Activated CD8-positive, alpha-beta T cell treated with anti-CD3 and anti-CD28 coated beads, Interleukin-2, amount 10 ng/mL, durations not matched to agents 7 days and 5 days (primary cell): ENCODE measurements at places on chromosomes 6 and 20. TPM values are rescaled to one million over a fixed set of nuclear protein-coding genes. Genes with fewer than 3 reads are reported as not detected.

GRCh38 chr20:63645218-63645617 lies 8.0 kb downstream of the STMN3 start:
- DNase-seq: no peak

The WFDC10A gene
- not detected for total RNA-seq

DNA sequence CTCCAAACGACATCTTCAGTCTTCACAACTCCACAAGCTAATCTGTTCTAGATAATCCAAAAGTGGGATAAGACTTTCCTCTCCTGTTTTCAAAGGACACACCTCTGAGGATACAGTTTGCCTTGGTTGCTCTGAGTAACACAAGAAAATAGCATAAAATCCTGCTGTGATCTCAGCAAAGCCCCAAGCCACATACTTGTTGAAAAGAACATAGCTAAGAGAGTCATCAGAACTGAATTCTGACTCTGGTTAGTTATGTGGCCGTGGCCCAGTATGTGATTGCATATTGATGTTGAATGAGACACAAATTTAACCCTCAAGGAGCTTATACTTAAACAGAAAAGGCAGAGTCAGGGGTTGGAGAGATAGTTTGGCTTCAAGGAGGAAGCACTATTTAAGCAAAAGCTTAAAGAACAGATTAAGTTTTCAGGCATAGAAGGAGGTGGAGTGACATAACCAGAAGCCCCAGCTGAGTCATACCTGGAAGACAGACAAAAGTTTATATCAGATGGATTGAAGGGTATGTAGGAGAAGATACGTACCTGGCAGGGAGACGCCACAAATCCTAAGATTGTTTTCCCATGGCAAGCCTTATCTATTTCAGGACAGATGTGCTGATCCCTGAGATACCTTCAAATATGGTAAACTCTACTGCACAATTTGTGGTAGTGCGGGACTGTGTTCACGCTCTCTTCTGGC lies 41.2 kb downstream of the OPN5 start:
- no peak for DNase-seq

- DNase-seq: no peak
These were observed 6.0 kb upstream of the MRAP2 start for GRCh38 chr6:84027340-84028181.

- no peak for DNase-seq
These were observed 11.8 kb upstream of the THBD start for GRCh38 chr20:23061262-23061661.

DNA sequence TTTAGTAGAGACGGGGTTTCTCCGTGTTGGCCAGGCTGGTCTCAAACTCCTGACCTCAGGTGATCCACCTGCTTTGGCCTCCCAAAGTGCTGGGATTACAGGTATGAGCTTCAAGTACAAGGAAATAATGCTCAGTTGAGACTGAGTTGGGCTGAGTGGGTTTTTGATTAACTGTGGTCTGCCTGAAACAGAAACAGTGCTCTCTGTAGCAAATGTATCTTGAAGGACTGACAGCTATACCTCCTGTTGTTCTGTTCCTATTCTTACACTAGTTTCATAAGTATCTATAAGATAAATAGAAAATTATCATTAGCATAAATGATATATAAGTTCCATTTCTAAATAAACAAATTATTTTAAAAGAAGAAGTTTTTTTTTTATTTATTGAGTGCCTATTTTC lies 142.8 kb upstream of the PTPRK start:
- DNase-seq: no peak

The TM9SF4 gene
- total RNA-seq: 30.4 TPM

- no peak for DNase-seq
These were observed 11.7 kb downstream of the ARFGEF2 start for GRCh38 chr20:48933017-48933766.

The HSF2 gene
- total RNA-seq: 14.6 TPM

- no peak for DNase-seq
These were observed 217.0 kb upstream of the CST7 start for GRCh38 chr20:24732076-24732475.

The LRP11 gene
- 2.2 TPM for total RNA-seq

The METTL24 gene
- total RNA-seq: not detected

The SLX4IP gene
- total RNA-seq: 8.9 TPM

DNA sequence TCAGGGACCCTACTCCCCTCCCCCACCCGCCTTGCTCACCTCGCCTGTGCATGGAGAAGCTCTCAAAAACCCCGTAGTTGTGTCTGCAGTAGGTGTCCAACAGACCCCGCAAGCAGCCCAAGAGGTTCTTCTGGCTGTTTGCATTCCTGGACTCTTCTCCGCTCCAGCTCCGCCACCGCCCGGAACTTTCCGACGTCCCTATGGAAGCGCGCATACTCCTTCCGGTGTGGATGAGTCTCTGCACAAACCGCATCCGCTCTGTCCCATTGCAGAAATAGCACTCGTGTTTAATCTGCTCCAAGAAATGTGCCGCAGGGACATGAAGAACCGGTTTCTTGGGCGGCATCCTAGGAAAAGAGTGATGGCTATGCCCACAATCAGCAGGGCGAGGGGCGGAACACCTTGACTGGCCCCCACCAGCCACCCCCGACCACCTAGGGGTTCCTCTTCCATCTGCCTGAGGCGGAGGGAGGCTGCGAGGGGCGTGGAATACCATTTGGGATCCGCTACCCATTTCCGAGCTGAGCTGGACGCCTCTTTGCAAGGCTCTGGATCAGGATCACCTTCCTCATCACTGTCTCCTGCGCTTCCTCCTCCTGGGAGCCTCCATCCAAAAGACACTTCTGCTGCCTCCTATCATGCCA lies 20.2 kb downstream of the HLA-DRA start:
- no peak for DNase-seq

GRCh38 chr6:115945306-115945705 lies 115.4 kb downstream of the FRK start:
- DNase-seq: no peak

- no peak for DNase-seq
These were observed 137.0 kb upstream of the TNFAIP3 start for GRCh38 chr6:137729866-137730629.

The BPIFB1 gene
- total RNA-seq: not detected

- DNase-seq: no peak
These were observed 86.4 kb downstream of the FKBP5 start for GRCh38 chr6:35602133-35602946.

DNA sequence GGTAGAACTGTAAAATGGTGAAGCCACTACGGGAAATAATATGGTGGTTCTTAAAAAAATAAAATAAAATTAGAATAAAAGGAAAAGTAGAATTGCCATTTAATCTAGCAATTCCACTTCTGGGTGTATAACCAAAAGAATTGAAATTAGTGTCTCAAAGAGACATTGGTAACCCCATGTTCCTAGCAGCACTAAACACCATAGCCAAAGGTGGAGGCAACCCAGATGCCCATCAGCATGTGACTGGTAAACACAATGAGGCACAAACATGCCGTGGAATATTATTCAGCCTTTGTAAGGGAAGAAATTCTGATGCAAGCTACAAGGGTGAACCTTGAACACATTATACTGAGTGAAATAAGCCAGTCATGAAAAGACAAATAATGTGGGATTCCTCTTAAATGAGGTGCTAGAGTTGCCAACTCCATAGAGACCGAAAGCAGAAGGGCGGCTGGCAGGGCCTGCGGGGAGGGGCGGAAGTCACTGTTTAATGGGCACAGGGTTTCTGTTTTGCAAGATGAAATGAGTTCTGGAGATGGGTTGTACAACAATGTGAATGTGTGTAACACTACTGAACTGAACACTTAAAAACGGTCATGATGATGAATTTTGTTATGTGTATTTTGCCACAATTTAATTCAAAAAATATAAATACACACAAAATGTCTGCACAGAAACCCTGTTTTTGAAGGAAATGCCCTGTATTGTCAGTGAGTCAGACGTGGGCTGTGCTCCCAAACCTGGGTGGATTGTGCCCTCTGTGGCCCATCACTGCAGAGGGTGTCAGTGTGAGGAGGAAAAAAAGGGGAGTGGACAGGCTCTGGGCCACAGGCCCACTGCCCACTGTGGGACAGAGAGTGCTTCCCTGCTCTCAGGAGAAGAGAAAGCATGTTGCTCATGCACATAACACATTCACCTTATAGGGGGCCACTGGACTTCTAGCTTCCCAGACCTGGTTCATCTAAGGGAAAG lies 49.6 kb upstream of the CD93 start:
- no peak for DNase-seq

The TFAP2D gene
- total RNA-seq: not detected

The TBC1D20 gene
- 30.1 TPM for total RNA-seq

DNA sequence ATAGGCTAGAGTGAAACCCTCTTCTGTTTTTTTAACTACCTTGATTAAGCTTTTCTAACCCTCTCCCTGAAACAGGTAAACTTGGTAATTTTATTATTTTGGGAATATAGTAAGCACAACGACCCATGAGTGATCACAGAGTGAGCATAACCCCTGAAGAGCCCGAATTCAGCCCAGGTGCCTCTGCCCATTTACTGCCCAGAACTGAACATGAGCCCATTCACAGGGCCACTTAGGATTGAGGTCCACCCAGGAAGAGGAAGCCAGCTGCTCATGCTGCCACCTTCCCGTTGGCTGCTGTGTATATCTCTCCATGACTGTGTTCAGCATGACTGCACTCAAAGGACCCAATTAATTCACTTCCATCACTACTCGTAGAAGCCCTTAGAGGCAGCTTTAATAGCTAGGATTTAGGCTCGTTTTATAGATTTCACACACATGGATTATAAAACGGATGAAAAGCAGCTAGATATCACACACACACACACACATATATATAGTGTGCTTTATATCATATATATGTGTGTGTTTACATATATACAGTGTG lies 8.3 kb upstream of the PDE10A start:
- no peak for DNase-seq

The EDN1 gene
- total RNA-seq: not detected

The SLC9A8 gene
- total RNA-seq: 19.4 TPM

DNA sequence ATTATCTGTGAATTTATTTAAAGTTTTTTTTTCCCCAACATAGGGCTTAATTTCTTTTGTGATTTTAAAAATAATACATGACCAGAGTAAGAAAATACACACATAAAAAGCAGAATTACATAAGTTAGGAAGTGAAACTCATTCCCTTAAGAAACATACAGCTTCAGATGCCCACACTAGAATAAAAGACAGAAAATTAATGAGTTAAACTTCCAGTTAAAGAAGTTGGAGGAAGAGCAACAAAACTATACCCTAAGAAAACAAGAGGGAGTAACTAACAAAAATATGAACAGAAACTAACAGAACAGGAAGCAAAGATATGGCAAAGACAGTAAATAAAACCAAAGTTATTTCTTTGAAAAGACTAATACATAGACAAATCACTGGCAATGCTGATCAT lies 107.6 kb upstream of the CEP85L start:
- no peak for DNase-seq

DNA sequence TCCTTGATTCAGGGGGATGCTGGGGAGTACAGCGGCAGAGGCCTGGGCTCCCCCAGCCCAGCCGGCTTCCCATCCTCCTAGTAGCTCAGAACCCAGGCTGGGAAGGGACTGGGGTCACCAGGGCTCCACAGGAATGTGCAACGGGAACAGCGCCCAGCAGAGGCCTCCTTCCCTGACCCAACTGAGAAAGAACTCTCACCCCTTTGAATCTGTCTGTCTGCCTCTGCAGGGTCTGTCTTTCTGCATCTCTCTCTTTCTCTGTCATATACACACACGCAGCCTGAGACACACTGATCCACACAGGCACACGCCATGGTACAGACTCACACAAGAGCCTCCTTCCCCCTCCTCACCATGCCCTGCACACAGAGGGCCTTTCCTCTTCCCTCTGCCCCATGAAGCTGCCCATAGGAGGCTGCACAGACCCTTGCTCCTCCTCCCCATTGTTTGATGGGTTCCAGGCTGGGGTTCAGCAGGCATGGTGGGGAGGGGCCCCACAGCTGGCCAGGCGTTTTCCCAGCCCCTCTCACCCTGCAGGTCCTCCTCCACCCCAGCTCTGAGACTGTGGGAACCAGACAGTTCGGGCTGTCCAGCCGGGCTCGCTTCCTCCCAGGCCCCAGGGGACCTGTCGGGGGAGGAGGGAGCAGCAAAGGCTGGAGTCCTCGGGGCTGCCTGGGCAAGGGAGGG lies 2.8 kb downstream of the FOXS1 start:
- DNase-seq: no peak

GRCh38 chr6:39530201-39530759 lies 194.9 kb downstream of the KIF6 start:
- no peak for DNase-seq

The MYL9 gene
- 0.31 TPM for total RNA-seq

- no peak for DNase-seq
These were observed 28.6 kb downstream of the C6orf89 start for GRCh38 chr6:36914227-36914794.

The PSMB8 gene
- 385 TPM for total RNA-seq

- DNase-seq: no peak
These were observed 22.6 kb upstream of the RIN2 start for GRCh38 chr20:19735446-19735845.

The SEMG1 gene
- not detected for total RNA-seq

DNA sequence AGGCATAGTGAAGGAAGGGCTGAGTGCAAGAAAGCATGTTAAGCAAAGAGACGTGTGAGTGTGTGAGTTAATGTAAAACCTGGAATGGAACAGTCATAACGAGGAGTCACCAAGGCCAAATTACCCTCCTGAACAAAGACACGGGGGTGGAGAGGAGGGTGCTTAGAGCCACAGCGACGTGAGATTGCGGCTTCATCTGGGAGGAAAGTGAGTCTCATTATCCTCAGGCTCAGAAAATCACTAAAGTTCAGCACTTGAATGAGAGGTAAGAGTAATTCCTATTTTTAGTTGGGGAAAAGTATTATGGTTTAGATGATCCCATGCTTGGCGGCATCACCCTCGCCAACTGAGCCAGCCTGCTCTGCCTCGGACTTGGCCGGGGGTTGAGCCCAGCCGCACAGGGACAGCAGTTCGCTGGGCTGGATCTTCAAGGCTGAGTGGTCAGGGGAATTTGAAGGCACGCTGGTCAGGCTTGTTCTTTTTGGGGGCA lies 136.6 kb downstream of the DTNBP1 start:
- DNase-seq: no peak

DNA sequence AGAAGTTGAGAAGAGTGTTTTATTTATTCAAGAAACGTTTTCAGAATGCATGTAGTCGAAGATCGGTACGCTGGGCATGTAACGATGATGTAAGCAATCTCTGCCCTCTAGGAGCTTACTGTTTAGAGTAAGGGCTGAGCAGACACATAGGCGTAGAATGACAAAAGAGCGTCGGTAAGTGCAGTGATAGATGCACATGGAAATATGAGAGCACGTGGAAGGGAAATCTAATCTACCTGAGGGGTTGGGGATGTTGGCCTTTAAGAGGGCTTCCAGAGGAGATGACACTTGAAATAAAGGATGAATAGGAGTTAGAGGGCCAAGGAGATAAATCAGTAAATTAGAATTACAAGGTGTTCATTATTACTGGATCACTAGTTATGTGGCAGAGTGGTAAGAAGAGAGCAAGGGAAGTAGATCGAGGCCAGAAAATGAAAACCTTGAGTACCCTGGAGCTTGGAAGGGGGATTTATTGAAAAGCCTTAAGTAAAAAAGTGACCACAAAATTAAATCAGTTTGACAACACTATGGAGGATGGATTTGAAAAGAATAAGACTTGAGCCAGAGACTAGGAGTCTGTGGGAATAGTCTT lies 782 bp downstream of the TRMT11 start:
- no peak for DNase-seq

The ZSCAN31 gene
- 0.68 TPM for total RNA-seq
